ENCODE measurements at places on chromosomes 2 and 18.

DNA sequence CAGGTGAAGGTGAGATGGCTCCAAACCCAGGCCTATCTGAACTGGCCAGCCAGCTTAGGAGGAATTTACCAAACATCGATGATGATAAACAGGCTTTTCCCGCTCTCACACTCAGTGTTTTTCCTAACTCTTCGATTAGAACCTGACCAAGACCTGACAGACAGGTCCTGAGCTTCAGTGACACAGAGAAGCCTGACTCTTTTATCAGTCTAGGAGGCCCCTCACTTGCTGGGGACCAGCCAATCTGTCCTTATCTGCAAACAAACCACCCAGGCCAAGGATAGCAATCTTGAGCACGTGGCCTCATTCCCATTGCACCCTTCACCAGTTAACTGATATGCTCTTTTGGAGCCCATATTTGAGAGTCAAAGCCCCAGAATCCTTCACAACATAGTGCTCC lies 1.9 kb upstream of the ITSN2 start:
- no peak for DNase-seq

DNA sequence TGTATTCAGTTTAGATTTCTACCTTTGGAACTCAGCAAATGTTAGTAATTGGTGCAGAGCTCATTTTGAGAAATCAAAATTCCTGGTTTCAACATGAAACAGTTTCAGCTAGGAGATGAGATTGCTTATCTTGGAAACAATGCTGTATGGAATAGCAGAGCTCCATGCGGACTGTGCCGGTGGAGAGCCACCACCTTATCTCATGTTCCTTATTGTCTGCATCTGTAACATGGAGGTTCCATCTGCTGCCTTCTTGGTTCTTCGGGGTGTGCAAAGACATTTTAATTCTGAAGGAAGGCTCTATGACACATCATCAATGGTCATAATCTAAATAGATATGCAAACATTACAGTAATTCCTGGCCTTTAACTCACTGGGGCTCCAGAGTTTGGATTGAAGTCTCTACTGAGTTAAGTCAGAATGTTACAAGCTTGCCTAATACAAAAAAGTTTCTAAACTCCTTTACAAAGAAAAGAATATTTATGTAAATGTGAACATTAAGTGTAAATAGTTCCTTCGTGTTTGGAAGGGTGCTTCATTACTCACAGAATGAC lies 65.3 kb downstream of the PRKRA start:
- DNase-seq = no peak

GRCh38 chr2:207733597-207734240 lies 22.3 kb downstream of the CCNYL1 start:
- no peak for DNase-seq

DNA sequence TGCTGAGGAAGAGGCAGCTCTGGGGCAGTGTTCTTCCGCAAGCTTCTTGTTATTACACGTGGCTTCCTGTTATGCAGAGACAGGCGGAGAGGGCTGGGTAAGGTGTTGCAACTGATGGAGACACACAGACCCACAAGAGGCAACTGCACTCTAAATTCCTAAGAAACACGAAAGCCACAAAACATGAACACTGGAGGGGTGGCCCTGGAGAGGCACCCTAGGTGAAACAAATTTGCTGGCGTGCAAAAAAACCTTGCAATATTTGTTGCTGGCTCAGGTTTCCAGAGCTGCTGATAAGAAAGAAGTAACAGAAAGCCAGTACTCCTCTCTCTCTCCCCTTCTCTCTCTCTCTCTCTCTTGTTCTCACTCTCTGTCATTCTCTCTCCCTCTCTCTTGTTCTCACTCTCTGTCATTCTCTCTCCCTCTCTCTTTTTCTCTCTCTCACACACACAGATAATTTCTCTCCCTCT lies 31.8 kb downstream of the ARHGAP25 start:
- DNase-seq = no peak

DNA sequence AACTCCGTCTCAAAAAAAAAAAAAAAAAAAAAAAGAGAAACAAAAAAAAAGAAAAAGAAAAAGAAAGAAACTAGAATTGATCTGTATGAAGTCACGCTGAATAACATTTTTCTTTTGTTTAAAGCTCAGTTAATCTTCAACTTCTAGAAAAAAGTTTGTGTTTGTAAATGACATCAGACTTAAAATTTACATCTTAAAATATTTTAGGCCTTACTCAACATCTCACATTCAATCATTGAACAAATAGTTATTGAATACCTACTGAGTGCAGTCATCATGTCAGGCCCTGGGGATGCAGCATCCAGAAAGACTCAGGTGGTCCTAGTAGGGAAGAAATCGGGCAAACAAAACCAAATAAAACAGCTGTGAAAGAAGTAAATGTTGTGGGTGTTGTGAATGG lies 292.3 kb upstream of the FANCL start:
- no peak for DNase-seq

GRCh38 chr18:54223568-54224241 lies 764 bp downstream of the MBD2 start:
- DNase-seq = no peak

DNA sequence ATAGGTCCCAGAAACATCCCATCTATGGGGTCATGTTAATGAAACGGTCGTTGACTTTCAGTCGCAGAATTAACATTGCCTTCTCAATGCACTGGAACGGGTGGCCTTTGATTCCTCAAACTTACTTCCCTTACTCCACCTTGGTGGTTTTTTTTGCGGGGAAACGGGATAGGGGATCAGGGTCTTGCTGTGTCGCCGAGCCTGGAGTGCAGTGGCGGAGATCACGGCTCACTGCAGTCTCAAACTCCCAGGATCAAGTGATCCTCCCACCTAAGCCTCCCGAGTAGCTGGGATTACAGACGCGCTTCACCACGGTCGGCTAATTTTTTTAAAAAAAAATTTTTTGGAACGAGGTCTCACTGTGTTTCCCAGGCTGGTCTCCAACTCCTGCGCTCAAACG lies 754 bp downstream of the ATG16L1 start:
- DNase-seq = no peak

DNA sequence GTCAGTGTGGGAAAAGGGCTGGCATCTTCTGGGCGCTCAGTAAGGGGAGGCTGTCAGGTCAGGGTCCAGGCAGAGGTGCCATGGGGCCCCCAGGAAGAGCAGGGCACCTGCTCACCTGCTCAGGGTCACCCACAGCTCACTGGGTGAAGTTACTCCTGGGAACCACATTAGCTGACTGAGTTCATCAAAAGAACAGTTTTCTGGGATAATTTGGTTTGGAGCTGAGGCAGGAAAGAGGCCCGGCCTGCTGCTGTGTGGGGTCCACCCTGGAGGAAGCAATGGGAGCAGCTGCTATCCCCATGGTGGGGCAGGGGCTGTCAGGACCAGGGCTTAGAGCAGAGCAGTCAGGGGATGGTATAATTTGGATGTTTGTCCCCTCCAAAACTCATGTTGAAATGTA lies 97.2 kb upstream of the GPC1 start:
- DNase-seq = no peak

GRCh38 chr2:128396946-128397345 lies 78.3 kb upstream of the HS6ST1 start:
- DNase-seq = no peak

- no peak for DNase-seq
These were observed 400.0 kb downstream of the ARHGAP15 start for GRCh38 chr2:143529118-143529720.

GRCh38 chr18:43279015-43279744 lies 1.9 kb upstream of the SYT4 start:
- no peak for DNase-seq

- DNase-seq = no peak
These were observed 922.7 kb downstream of the BCL11A start for GRCh38 chr2:59630789-59631188.

DNA sequence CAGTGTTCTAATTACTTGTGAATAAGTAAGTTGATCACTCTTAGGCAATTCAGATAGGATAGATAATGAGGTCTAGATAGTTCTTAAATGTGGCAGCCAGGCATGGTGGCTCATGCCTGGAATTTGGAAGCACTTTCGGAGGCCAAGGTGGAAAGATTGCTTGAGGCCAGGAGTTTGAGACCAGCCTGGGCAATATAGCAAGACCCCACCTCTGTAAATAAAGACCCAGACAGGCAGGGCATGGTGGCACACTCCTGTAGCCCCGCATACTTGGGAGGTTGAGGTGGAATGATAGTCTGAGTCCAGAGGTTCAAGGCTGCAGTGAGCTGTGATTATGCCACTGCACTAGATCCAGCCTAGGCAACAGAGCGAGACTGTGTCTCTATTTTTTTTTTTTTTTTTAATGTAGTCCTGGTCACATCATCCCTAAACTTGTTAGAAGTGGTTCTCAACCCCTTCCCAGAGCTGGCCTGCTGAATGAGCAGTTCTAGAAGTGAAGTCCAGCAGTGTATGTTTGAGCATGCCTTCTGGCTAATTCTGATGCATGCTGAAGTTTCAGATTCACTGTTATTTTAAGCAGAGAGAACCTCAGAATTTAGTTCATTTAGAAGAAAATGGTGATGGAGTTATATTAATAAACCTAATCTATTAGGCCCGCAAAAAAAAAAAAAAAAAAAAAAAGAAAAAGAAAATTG lies 306.2 kb downstream of the PRKCE start:
- no peak for DNase-seq

DNA sequence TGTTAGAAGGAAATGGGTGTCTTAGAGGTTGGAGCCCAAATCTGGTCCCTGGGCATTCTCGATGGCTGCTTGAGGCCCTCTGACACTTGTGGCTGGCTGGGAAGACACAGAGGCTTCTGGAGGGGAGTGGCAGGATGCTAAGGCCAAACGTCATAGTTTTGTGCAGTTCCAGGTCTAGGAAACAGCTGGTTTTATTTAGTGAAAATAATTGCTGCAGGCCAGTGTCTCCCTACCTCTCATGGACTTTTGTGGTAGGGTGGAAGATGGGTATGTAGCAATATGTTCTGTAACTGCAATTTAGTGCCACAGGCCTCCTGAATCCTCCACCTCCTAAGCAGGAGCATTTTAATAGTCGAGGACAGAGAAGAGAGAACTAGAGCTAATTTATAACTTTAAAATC lies 32.2 kb upstream of the SPRED2 start:
- DNase-seq = no peak

DNA sequence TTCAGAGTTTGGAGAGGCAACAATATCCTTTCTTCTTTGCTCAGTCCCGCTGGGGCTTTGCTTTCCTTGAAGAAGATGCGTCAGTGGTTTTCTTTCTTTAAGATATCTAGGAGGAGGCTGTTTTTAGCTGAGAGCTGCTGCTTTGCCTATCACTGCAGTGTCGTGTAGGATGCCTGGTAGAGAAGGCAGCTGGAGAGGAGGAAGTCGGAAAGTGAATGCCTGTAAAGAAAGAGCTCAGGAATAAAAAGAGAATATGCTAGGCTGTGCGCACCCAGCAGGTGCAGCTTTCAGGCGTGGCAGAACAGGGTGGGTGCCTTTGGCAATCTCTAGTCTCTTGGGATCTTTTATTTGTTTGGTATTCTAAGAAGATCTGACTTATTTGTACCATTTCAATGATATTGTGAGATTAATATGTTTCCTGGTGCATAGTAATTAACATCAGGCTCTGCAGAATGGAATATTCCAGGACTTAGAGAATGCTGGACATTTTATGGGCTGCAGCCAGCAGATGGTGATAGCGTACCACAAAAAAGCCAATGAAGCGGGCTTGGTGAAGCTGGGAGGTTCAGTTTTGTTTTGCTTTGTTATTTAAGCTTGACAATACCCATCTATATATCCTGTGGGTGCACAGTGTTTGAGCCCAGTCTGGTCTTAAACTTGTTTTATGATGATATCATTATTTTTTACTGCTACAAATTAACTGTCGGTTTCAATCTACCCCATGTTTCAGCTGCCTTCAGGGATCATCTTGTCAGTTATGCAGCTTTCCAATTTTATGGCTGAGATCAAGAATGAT lies 34.9 kb downstream of the CAVIN2 start:
- DNase-seq = no peak

DNA sequence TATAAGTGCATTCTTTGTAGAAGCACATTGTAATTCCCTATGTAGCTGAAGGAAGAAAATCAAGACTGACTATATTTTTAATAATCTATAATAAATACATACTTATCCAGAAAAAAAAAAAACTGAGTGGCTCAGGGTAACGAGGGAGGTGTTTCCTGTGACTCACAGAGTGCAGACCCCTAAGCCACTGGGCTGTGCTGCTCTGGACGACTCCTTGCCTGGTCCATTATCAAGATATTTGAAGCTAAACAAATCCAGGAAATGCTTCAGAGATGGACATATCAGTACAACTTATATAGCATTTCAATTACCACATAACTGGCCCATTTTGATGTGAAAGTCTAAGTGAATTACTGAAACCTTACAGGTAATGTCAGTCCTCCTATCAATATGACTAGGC lies 80.6 kb downstream of the PIGN start:
- DNase-seq = no peak

DNA sequence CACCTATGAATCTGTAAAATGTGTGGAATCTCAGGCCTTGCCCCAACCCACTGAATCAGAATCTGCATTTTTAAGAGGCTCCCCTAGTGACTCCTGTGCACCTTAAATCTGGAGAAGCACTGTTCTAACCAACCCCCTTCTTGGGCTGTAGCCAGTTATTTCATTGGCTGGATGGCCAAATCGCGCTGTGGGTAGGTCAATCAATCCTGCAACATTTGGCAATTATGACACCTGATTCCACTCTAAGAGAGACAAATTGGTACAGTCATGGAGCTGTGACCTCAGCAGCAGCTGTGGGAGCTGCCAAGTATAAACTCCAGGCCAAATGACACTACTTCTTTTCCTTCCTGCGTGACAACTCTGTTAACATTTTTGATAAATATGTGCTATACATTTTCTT lies 208.7 kb downstream of the CLIP4 start:
- DNase-seq = no peak

DNA sequence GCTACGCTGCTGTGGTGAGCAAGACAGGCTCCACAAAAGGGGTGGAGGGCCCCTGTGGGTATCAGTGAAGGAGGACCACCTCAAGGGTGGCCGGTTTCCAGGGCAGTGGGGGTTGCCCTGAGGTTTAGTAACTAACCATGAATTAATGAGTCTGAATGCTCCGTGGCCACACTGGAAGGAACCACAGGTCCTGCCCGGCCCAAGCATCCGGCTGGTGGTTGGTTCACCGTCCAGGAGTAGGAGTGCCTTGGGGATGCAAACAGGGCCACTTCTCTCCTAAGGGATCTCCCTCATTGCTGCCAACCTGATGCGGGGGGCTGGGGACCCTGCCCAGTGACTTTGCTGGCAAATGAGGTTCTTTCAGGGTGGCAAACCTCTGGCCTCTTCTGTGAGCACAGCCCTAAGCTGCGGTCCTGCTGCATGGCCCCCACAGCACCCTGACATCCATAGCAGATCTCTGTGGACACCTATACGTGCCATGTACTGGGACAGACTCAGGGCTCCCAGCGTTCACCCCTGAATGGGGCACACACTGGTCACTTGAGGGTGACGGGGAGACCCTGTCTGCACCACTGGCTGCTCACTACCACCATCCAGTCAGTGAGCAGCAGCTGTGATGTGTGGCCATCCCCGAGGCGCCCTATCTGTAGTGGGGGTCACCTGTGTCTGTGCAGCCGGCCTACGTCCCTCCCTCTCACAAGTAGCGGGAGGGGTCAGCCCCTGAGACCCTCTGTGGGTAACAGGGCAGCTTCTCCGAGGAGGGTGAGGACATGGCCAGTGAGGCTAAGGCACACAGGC lies 41.6 kb downstream of the HS6ST1 start:
- no peak for DNase-seq

- no peak for DNase-seq
These were observed 138.3 kb upstream of the STK17B start for GRCh38 chr2:196309691-196310090.

- no peak for DNase-seq
These were observed 101.8 kb upstream of the MYO3B start for GRCh38 chr2:170076189-170076588.

GRCh38 chr2:203603456-203604389 lies 68.6 kb upstream of the RAPH1 start:
- no peak for DNase-seq

GRCh38 chr2:130972410-130972809 lies 120.8 kb downstream of the FAM168B start:
- DNase-seq = no peak
